ENCODE measurements at places on chromosomes 6 and 20.

- no peak for DNase-seq
Observed at GRCh38 chr20:58981628-58982364, 740 bp downstream of the NELFCD start.

- no peak for DNase-seq
Observed at GRCh38 chr20:23048283-23049200, 930 bp downstream of the THBD start.

DNA sequence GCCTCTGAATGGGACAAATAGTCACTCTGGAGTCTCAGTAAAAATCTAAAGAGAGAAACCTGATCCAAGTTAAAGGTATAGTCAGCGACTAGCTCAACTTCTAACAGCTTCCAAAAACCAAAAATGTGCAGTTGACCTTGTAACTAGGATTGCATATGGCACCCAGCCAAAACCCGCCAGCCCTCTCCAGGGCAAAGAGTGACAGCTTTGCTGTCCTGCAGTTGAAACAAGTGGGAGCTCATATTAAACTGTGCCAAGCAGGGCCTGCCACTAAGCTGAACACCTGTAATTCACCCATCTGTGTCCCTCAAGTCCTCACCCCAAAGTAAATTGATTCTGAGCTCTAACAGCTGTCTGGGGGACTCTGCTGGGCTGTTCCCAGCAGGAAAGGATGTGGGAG, 695.3 kb downstream of the MAFB start:
- DNase-seq = no peak

DNA sequence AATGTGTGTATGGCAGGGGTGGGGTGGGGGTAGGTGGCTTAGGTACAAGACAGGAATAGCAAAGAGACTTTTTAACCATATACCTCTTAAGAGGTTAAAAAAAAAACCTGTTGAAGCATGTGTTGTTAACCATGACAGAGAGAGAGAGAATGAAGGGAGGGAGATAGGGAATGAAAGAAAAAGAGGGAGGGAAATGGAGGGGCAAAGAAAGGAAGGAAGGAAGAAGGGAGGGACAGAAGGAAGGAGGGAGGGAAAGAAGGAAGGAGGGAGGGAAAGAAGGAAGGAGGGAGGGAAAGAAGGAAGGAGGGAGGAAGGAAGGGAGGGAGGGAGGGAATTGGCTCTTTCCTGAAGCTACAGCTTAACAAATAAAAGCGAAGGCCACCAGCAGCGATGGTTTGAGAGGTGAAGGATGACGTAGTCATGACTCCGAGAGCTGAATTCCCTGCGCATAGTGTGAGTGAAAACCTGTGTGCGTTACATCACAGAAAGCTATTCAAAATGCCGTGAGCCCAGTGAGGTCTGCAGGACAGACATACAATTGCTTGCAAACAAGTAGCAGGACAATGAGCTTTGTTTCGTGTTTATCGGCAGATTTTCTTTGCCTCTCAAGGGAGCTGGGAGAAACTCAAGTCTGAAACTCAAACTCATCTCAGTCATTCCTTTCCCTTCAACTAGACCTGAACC, 88.6 kb upstream of the NEDD9 start:
- DNase-seq = no peak

DNA sequence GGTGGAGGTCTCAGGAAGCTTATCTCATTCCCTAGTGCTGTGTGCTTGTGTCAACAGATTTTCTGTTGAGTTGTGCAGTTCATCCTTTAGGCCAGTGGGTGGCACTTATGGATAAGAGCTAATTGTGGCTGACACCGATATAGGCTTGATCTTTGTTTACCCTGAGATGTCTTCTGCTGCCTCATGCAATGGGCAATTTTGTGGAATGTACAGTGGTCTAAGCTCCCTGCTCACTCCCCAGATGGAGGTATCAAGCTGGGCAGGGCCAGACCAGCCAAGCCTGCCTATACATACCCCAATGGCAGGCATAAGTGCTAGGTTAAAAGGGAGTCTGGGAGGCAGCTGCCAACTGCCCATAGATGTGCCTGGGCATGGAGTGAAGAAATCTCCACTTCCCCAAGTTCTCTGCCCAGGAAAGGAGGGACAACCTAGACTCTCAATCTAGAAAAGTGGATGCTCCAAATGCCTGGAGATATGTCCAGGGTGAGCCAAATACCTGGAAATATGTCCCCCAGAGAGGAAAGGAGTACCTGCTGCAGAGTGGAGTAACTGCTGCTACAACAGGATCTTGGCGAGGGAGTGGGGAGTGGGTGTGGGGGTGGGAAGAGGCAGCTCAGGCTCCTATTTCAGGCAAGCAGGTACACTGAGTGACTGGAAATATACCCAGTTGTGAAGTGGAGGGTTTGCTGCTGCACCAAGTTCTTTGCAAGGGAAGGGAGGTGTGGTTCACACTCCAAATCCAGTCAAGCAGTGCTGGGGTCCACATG, 53.2 kb upstream of the ARG1 start:
- peak; percentile 15 for DNase-seq

DNA sequence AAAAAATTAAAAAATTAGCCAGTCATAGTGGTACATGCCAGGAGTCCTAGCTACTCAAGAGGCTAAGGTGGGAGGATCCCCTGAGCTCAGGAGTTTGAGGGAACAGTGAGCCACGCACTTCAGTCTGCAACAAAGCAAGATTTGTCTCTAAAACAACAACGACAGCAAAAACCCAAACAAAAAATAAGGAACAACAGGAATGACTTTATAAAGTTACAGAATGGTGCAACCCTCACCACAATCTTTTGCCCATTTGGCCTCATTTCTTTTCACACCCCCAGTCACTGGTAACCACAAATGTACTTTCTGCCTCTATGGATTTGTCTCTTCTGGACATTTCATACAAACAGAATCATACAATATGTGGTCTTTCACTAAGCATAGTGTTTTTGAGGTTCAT, 16.7 kb upstream of the ZFAND3 start:
- no peak for DNase-seq

DNA sequence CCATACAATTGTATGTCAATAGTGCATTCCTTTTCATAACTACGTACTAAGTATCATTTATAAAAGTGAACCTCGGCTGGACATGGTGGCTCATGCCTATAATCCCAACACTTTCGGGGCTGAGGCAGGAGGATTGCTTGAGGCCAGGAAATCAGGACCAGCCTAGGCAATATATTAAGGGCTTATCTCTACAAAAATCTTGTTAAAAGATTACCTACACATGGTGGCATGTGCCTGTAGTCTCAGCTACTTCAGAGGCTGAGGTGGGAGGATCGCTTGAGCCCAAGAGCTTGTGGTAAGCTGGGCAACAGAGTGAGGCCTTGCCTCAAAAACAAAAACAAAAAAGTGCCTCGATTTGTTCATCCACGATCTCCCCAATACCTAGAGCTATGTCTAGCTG, 449.7 kb upstream of the SULF2 start:
- no peak for DNase-seq

DNA sequence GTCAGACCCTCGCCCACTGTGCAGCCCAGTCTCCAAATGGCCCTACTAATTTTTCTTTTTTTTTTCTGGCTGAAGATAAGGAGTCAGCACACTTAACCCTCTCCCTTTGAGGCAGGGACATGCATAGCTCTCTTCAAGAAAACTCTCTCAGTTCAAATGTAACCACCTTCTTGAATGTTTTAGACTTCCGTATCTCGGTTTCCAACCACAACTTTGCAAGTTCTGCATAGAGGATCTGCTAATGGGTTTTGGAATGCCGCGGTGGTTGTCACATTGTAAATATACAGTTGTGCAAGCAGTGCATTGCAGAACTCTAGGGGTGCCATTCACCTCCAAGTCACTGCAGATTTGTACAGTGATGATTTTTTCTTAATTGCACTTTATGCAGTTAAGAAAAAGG, 59.4 kb upstream of the SLC35B3 start:
- DNase-seq = no peak

DNA sequence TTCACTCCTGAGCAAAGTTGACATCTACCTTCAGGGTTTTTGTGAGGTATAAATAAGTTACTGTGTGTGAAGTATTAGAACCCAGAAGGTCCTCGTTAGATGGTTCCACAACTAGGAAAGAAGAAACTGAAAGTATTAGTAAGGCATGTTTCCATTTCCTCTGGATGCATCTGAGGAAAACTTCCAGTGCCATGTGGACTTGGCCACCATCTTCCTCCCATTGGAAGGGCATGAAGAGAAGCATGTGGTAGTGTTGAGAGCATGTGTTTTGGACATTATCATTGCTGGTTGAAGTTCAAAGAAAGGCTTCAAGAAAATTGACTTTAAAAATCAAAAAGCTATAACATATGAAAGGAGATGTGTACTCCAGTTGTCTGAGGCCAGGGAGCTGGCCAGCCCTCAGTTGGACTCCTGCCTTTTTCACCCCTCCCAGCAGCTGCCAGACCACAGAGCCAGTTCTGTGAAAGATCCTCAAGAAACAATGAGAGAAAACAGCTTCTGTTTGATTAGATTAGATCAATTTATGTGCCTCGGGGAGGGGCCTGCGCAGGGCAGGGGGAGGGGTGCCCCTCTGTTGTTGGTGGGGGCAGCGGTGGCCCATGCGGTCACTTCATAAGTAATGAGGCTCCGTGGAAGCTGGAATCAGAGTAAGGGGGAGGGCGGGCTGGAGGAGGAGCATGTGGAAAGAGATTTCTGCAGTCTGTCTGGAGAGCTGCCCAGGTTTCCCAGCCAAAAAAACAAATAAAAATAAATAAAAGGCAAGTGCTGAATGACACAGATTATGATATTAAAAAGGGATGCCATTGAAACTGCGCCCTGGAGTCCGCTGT, 154.0 kb downstream of the JARID2 start:
- DNase-seq = peak; percentile 93

DNA sequence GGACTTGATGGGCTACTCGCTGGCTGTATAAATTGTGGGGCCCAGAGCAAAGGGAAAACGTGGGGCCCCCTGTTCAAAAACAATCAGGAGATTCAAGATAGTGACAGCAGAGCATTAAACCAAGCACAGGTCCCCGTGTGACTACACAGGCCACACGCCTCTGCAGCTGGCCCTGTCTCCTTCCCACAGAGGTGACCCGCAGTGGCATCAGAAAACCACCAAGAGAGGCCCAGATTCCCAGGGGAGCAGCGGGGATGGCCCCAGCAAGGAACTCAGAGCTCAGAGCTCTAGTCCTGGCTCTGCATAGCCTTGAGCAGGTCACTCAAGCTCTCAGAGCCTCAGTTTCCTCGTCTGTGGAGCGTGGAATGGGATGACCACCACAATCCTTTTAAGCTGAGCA, 57.6 kb downstream of the CPNE5 start:
- DNase-seq = no peak

DNA sequence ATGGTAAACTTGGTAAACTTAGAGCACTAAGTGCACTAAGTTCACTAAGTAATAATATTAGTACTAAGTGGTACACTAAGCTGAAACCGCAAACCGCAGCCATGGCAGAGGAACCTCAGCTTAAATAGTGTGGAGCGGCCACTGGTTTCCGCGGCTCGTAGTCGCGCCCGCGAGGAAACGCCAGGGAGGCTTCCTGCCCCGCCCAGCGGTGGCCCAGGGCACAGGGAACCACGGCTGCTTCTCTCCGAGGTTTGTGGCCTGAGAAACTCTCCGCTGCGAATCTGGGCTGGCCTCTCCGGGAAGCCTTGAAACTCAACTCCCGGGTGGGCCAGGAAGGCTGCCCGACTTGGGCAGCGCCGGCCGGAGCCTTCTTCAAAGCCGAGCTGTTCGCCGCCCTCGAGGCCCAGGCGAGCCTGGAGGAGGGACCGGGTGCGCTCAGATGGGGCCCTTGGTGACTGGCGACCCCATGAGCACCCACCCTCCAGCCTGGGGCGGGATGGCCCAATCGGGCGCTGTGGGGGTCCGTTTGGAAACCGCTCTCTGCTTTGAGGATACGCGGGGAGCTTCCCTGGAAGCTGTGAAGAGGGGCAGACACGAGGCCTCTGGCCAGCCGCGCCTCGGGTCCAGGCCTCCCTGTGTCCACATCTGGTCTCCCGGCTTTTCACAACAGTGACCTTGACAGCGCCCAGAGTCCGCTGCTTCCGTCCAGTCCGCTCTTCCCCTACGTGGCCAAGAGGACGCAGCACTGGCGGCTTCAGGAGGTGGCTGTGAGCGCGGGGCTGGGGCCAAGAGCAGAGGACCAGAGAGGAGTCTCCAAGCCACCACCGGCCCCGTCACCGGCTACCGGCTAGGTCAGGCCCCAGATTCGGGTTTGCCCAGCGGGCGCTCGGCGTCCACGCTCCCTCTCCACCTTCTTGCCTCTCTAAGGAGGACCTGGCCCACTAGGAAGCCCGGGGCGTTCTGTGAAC, 25.4 kb upstream of the HLA-E start:
- DNase-seq = no peak

DNA sequence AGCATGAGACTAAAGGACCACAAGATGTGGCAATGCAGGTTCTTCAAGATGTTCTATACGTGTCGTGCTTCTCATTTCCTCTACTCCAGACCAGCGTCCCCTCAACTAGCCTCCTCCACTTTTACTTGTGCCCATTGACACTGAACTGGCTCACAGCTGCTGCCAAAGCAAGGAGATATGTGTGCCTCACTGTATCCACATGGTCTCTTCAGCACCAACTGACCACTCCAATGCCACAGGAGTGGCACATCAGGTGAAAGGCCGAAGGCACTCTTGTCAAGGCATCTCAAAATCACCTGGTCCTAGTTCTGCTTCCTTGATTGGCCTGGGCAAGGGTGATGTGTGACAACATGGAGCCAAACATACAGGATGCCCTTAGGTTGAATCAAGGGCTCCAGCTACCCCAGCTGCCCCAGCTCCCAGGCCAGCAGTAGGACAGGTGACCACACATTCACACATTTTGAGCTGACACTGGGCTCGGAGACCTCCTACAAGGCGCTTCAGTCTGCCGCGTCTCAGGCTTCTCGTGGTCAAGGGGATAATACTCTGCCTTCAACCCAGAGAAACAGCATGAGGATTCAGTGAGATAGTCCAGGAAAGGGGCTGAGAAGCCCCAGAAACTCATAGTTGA, 205.2 kb upstream of the CDH4 start:
- DNase-seq = no peak

DNA sequence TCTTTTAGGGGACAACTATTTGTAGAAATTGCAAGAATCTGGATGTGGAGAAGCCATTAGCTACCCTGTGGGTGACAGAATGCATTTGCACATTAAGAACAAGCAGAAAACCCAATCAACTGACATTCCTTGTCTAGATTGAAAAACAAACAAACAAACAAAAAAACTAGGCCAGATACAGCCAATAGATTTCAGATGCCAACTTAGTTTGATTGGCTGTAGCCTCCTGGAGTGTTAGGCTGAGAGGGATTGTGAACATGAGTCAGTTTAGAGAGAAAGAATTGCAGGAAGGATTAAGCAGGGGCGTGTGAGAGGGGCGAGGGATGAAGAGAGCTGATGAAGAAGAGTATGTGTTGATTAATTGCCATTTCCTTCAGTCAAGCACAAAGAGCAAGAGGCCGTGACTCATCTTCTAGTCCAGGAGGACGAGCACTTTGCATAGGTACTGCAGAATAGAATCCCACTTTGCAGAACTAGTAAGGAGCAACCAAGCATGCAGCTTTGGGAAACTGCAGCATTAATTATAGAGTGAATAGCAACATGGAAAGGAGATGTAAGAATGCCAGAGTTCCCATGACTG, 188.0 kb upstream of the RAB32 start:
- DNase-seq = no peak

- no peak for DNase-seq
Observed at GRCh38 chr20:17380801-17381200, 150.4 kb downstream of the BFSP1 start.

Data from globus pallidus (tissue), 1 donor.